ENCODE measurements at places on chromosomes 7 and 10.

DNA sequence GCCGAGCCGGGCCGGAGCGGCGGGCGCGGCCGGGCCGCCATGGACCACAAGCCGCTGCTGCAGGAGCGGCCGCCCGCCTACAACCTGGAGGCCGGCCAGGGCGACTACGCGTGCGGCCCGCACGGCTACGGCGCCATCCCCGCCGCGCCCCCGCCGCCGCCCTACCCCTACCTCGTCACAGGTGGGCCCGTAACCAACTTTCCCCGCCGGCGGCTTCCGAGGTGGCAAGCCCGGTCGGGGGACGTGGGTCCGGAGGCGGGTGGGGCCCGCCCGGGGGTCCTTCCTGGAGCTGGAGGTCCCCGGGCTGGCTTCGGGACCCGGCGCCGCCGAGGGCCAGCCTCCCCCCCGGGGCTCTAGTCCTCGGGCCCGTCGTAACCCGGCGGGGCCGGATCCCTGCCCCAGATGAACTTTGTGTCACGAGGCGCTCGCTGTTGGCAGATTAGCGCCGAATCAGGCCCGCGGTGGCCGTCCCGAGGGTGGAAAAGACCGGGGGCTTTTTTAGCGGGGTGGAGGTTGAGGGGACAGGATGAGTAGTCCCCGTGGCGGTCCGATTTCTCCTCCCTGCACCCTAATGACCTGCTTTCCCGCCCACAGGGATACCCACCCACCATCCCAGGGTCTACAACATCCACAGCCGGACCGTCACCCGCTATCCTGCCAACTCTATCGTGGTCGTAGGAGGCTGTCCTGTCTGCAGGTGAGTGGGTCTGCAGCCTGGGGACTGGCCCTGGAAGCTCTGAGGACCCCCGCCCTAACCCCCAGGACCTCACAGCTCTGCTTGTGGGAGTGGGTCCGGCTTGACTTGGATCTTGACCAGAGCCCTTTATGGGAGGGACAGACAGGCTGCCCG, 496 bp downstream of the BRI3 start:
- no peak for DNase-seq

- no peak for DNase-seq
These were observed 735.5 kb upstream of the AUTS2 start for GRCh38 chr7:68862736-68863135.

DNA sequence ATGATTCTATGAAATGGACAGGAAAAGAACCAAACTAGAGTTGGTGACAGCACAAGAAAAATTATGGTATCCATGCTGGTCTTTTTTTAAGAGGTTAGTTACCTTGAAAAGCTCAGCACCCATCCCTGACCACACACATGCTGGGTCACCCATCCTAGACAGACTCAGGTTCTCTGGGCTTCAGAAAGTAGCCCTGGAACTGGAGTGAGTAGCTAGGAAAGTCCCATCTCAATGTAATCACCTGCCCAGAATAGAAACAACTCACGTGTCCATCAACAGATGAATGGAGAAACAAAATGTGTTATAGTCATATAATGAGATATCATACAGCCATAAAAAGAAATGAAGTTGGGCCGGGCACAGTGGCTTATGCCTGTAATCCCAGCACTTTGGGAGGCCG, 37.0 kb downstream of the GSDME start:
- DNase-seq, result no peak

- DNase-seq, result no peak
These were observed 597.6 kb downstream of the PARD3 start for GRCh38 chr10:34217524-34217923.

- no peak for DNase-seq
These were observed 247.4 kb downstream of the PTEN start for GRCh38 chr10:88110822-88111221.

- no peak for DNase-seq
These were observed 218.7 kb downstream of the FANK1 start for GRCh38 chr10:126114884-126115555.

- DNase-seq, result no peak
These were observed 476 bp upstream of the ZFYVE27 start for GRCh38 chr10:97736403-97736901.

- no peak for DNase-seq
These were observed 252.7 kb upstream of the ETV1 start for GRCh38 chr7:14242175-14242574.

GRCh38 chr10:49304137-49304536, 5.2 kb downstream of the C10orf71 start:
- DNase-seq, result no peak

DNA sequence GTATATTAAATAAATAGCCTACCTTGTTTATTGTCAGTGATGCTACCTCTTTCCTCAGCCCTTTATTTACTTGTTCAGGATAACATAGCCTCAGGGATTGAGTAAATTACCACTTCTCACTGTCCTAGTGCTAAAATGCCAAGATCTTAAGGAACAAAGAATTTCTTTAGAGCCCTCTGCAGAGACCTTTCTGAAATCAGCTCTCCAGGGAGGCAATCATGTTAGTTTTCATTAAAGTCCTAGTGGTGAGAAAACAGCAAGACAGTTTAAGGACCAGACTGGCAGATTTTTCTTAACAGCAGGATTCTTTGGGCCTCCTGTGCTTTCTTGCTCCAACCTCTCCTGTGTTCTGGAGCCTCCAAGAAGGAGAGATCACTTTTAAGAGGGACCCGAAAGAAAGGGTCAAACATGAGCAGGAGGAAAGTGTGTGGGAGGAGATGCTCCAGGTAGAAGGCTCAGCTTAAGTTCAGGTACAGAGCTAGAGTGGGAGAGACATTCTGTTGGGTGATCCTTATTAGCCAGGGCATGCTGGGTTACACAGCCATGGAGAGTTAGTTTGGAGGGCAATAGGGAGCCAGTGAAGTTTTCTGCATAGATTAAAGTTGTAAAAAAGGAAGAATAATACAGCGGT, 1.2 kb upstream of the PLCE1 start:
- DNase-seq, result no peak

- DNase-seq, result no peak
These were observed 669 bp downstream of the PI4K2A start for GRCh38 chr10:97640868-97641811.

DNA sequence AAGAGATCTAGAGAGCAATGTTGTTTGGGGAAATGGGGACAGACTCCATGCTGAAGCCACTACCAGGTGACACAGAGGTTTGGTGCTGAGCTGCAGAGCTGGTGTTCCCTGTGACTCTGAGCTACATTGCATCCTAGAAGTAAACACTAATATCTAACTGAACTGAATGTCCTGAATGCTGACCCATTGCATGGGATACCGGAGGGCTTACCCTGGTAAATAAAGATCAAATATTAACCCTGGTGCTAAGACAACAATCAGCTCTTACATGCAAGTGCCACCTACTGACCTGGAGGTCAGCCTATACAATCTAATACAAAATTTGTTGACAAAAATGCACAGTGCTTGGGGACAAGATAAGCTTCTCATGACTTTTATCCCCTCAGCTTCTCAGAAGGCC, 851.3 kb upstream of the KCND2 start:
- no peak for DNase-seq

DNA sequence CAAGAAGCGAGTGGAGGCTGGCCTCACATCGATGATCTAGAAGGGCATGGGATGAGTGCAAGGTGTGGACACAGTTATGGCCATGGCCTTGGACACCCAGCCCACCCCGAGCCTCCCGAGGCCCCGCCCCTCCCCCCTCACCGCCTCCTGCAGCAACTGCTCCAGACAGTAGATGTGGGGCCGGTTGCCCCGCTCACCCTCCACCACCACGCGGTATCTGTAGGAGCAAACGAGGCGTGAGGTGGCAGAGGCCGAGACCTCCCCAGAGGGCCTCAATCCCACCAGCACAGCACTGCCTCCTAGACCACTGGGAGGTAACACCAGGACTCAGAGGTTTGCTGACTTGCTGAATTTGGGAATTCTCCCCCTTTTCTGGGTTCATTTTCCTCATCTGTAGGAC, 37.6 kb downstream of the SLC29A4 start:
- DNase-seq, result no peak

- DNase-seq, result no peak
These were observed 2.0 kb upstream of the HEPACAM2 start for GRCh38 chr7:93228302-93228701.

DNA sequence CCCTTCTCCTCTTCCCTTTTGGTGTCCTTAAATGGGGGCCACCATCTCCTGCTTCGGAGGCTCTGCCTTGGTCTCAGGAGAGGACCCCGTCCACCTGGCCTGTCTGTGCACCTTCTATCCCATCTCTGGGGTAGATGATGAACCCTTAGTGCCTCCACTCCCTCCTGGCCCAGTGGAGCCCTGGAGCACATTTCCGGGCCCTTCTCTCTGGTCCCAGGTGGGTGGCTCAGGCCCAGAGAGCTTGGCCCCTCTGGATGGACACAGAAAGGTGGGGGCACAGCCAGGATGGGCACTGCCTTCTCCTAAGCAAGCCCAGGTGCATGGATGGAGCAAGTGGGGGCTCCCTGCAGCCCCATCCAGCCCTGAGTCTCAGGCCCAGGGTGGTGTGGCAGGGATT, 121.4 kb upstream of the RET start:
- peak; percentile 71 for DNase-seq

- DNase-seq, result no peak
These were observed 10.3 kb upstream of the PPP2R2D start for GRCh38 chr10:131890276-131891195.

- DNase-seq, result no peak
These were observed 89.0 kb downstream of the CH25H start for GRCh38 chr10:89118091-89118490.

DNA sequence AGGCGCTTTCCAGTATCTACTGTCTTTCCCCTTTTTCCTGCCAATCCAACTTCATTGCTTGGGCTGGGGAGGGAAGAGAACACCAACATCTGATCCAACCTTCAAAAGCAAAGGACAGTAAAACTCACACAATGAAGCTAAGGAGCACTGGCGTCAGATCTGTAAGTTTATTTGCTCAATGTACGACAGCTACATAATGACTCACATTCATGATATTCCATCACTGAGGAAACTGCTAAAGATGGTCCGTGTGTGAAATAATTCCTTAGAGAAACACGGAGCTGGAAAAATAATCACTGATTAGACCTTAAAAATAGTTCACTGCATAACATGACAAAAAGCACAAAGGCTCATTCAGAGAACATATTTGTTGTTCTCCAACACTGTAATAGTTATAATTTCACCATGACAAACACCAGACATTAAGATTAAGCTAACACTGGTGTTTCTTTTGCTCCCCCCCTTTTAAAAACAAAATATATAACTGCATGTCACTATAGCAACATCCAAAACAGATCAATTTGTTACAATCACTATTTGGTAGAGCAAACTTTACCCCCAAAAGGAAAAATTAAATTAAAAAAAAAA, 24.3 kb downstream of the HSPB1 start:
- DNase-seq, result no peak

- no peak for DNase-seq
These were observed 34.5 kb upstream of the MSRB2 start for GRCh38 chr10:23060918-23061317.

DNA sequence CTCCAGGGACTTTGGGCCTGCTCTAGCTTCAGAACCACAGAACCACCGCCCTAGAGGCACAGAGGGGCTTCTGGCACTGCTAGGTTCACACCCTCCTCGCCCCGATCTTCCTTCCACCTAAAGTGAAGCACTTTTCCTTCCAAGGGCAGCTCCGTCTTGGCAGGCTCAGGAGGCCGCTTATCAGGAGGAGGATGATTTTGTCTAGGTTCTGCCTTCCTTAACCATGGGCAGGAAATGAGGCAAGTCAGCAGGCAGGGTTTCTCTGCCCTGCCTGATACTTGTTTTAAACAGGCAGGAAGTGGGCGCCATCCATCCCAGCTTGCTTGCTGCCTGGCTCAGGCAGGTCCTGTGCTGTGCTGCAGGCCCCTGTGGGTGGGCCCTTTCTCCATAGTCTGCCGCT, 8.3 kb upstream of the ATP6V0E2 start:
- peak; percentile 64 for DNase-seq

DNA sequence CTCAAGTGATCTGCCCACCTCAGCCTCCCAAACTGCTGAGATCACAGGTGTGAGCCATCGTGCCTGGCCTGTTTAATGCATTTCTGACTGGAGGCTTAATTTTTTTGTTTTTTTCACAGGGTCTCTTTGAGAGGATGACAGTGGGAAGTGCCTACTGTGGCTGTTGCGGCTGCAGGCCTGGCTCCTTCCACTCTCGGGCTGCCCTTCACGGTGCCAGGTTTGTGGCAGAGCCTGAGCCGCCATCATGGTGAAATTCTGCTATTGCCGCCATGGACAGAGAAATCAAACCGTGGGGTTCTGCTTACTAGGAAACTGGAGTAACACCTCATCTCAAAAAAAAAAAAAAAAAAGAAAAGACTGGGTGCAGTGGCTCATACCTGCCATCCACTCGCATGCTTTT, 142.7 kb downstream of the CAMK1D start:
- DNase-seq, result no peak

DNA sequence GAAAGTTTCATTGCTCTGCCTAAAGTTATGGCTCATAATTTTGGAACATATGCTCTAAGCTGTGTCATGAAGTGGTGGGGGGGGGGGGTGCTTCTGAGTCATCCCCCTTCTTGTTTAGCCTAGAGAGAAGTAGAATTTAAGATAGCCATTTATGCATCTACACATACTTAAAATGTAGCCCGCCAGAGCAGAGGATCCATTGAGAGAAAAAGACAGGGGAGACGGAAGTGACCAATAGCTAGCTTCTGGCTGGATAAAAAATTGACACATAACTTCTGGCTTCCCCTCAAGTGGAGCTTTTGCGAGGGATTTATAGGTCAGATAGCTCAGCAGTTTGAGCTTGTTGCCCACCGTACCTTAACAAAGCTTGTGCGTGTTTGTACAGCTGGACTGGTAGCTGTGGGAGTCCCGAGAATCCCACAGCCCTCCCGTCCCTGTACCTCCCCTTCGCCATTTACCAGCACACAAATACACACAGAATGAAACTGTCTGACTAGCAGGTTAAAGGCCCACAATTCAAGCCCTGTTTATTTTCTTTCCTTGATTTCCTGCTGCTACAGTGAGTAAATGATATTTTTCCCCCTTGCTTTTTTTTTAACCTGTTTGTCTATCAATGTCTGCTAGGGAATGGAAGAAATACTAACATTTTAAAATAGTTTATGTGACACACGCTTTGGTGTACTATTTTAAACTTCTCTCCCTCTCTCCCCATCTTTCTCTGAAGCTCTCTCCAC, 232.6 kb upstream of the FERD3L start:
- no peak for DNase-seq

GRCh38 chr7:157404845-157405481, 68.2 kb downstream of the DNAJB6 start:
- peak; percentile 59 for DNase-seq

DNA sequence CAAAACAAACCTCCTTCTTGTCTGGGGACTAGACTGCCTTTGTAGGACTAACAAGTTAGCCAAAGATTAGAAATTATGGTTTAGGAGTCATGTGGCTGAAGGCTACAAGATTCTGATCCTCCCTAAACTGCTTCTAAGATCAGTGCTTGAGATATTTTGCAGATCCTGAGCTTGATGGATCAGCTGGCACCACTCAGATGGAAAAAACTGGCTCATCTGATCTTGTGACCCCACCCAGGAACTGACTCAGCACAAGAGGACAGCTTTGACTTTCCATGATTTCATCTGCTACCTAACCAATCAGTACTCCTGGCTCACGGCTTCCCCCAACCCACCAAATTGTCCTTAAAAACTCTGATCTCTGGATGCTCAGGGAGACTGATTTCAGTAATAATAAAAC, 271.5 kb upstream of the TAC1 start:
- DNase-seq, result no peak

- peak; percentile 86 for DNase-seq
These were observed 17.9 kb downstream of the EBF3 start for GRCh38 chr10:129945941-129946760.

GRCh38 chr10:68594405-68594804, 34.3 kb downstream of the TET1 start:
- DNase-seq, result no peak

GRCh38 chr7:129047761-129048160, 7.2 kb downstream of the TNPO3 start:
- DNase-seq, result no peak

GRCh38 chr7:100865372-100865911, 1.7 kb upstream of the TRIP6 start:
- DNase-seq, result no peak

Data from mesenteric fat pad (tissue), 1 donor.